Activated B cell treated with CpG ODN at 0.5 μM for 24 hours (primary cell): ENCODE measurements at places on chromosomes 5 and 9.

DNA sequence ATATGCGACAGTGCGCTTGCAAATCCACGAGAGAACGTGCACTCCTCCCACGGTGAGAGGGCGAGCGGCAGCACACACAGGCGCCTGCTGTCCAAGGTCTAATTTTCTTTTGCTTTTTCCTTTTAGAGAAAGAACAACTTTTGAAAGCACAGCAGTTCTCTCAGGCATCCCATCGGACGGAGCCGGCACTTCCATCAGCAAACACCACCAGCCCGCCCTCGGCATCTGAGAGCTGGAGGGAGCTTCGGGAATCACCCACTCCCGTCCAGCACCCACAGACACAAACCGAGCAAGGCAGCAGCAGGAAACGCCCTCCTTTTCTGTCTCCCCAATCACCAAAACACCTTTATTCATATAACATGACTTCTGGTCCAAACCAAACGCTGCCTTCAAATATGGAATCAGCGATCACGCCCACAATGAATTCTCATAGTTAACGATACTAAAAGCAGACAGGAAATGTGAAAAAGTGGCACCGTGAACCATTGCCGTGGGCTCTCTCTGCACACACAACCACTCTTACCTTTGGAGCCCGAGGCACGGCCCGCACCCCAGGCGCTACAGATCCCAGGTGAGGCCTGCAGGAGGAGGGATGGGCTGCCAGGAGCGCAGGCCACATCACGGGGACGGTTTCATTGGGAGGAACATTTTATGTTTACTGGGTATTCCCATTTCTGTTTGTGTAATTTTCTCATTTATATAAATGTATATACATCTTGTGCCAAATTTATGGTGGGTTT, 14.2 kb downstream of the LPCAT1 start:
- peak; percentile 10 for DNase-seq

DNA sequence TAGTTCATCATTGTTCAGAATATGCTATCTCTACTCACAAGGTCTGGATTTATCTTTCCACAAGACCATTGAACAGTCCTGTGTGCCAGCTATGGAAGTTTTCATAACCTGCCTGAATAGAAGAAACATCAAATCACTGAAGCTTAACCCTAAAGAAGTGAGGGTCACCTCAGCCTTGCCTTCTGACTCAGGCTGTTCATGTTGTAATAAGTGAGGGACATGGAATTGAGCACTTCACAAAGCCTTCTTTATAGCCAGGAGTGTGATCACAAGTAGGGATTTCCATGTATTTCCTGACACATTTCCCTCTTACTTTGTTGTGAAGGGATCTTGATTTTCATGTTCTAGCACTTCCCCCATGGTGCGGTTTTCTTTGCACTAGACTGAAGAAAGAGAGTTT, 577.5 kb upstream of the WWC1 start:
- DNase-seq = no peak

DNA sequence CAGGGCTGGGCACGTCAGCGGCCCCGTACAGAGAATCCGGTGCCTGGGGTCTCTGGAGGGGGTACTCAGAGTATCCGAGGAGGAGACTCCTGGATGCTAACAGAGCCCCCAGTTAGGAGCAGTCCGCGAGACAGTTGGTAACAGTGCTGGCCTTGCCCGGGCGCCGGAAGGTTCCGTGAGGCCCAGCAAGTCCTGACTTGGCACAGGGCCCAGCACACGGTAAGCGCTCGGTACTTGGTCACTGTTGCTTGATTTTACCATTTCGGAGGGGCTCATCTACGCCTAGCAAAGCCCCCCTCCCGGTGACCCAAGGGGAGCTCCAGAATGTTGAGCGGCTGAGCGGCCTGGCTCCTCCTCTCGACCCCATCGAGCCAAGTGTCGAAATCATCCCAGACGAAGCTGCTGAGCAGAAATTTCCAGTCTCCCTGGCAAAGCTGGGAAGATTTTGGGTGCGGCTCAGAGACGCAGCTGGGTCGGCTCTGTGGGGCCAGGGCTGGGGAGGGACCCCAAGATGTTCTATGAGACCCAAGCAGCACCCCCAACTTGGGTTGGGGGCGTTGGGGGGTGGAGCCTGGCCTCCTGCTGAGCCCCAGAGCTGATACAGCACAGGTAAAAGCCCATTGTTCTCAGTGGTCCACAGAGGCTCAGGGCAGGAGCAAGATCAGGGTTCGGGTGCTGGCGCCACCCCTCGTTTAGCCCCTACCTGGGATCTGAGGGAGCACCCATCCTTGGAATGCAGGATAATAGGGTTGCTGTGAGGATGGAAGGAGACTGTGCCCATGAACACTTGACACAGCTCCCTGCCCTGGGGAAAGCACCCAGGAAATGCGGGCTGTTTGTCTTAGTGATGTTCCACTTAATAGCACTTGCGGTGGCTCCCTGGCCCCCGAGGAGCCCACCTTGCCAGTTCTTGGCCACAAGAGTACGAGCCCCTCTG, 137.2 kb downstream of the C9orf50 start:
- DNase-seq = no peak

GRCh38 chr5:1792842-1793266, 6.8 kb downstream of the MRPL36 start:
- no peak for DNase-seq

GRCh38 chr9:6036391-6036790, 21.0 kb upstream of the RANBP6 start:
- no peak for DNase-seq
